D341Med (cell line): ENCODE measurements at places on chromosomes 7 and 10.

- DNase-seq: no peak
Measured at GRCh38 chr7:33673029-33673700, 232.2 kb upstream of the BMPER start.

- DNase-seq: no peak
Measured at GRCh38 chr10:18886102-18886501, 162.5 kb upstream of the MALRD1 start.

- DNase-seq: no peak
Measured at GRCh38 chr7:106167439-106168136, 55.5 kb upstream of the SYPL1 start.

DNA sequence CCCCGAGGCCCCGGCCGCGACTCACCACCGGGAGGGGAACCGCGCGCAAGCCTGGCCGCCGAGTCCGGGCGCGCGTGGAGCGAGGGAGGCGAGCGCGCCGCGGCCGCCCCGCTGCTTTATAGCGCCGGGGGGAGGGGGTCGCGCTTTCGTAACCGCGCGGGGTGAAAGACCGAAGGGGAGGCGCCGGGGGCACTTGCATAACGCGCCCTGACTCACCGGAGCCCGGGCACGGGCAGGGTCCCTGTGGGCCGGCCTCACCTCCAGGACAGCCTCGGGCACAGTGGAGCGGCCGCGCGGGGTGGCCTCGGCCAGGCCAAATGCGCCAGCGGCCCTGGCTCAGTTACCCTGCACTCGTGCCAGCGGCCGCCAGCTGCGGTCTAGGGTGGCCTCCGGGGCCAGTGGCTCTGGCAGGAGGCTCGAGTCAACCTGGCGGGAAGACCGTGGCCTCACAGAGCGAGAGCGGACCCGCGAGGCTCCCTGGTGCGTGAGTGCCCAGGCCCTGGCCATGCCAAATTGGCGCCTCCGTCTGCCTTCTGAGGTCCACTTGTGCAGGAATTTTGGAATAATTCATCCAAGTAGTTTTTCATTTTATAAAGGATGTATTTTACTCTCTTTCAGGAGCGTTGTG, at the start of gene RBP4:
Gene RBP4, minus strand, starts transcription at position 90 of the 628 bp plus-strand sequence. CDS start 207 bp downstream, outside the sequence.
- DNase-seq: peak; percentile 30

DNA sequence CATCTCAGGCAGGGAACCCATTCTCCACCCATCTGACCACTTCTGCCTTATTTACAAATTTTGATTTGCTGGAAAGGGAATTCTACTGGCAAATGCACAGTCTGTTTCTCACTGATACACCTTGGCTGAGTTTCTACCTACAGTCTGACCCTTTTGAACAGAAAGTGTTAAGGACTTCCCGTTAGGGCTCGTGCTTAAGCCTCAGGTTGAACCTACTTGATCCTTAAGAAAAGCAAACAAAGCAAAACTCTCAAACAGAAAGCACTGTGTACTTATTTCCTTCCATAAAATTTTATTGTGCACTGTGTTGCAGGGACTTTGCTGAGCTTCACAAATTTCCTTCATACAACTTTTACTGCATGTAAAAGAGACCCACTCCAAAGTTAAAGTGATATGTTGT, 367.8 kb downstream of the NRG3 start:
- no peak for DNase-seq

DNA sequence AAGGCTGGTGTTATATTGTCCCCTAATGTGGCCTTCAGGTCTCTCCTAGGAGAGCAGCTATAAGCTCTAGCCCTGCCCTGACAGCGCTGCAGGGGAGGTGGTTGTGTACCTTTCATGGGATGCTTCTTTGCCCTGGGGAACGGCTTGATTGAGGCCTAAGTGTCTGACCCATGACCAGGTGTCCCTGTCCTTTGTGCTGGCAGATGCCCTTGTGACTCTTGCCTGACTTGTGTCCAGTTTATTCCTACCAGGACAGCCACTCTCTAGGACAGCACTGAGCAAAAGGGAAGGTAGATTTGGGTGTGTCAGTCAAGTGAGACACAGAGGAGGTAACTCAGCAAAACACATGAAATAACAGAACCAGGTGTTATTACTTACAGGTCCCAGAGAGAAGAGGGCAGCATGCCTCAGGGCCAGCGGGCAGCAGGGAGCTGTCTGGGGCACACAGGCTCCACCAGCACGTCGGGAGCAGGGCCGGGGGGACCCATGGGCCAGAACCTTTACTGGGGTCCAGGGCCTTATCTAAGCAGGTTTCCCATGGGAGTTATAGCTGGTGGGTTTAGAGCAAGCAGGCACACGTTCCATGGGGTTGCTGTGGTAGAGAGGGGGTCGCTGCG, 10.7 kb upstream of the CHST15 start:
- no peak for DNase-seq

DNA sequence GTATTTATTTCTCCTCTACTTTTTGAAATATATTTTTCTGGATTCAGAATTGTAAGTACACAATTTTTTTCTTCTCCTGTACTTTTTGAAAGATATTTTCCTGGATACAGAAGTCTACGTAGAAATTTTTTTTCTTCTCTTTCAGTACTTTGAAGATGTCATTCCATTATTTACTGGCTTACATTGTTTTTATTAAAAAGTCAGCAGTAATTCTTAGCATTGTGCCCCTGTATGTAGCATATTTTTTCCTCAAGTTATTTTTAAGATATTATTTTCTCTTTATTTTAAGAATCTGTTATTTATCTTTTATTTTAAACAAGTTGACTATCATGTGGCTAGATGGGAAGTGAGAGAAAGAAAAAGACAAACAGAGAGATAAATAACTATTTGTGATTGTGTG, 119.0 kb upstream of the NPSR1 start:
- DNase-seq: no peak

DNA sequence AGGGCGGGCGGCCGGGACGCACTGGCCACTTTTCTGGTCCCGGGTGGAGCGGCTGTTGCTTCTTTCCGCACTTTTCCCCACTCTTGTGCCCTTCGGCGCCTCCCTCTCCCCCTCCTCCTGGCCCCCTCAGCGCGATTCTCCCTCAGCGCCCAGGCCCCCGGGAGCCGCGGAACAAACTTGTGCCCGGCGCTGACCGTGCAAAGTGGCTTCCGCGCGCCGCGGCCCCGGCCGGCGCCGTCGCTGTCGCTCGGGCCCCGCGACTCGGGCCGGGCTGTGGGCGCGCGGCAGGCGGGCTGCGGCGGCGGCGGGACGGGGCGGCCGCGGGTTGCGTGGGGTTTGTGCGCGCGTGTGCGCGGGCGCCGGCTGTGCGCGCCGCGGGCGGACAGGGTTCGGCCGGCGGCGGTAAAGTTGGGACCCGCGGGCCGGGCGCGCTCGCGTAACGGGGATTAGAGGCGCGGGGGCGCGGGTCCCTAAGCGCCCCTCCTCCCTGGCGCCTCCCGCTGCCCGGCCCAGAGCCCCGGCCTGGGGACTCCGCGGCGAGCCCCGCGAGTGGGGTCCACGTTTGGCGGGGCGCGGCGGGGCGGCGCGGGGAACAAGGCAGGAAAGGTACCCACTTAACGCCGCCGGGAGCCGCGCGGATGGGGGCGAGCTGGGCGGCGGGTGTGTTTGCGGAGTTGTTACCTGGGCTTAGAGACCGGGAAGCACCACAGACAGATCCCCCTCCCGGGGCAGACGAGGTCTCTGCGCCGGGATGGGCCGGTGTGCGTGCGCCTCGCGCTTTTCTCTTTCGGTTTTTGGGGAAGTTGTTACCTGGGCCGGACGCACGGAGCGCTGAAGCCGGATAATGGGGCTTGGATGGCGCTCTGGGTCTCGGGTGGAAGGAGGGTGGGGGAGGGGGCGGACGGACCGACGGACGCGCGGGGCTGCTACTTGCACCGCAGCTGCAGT, 860 bp downstream of the ZEB1 start:
- DNase-seq: peak; percentile 77

DNA sequence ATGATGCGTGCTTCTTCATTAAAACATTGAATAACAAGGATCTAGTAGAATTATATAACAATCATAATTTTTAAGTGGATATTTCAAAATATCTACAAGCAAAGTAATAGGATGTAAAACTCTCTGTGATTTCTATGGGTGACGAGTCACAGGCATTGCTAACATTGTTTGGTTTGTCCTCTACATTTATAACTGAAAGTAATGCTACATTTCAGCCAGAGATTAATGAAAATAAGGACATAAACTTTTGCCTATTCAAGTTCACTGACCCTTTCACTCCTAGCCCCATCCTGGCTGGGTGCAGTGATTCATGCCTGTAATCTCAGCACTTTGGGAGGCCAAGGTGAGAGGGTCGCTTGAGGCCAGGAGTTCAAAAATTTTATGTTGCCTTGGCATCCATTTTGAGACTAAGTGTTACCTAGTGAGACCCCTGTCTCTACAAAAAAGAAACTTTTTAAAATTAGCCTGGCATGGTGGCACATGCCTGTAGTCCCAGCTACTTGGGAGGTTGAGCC, 38.4 kb upstream of the HSPA12A start:
- DNase-seq: no peak

DNA sequence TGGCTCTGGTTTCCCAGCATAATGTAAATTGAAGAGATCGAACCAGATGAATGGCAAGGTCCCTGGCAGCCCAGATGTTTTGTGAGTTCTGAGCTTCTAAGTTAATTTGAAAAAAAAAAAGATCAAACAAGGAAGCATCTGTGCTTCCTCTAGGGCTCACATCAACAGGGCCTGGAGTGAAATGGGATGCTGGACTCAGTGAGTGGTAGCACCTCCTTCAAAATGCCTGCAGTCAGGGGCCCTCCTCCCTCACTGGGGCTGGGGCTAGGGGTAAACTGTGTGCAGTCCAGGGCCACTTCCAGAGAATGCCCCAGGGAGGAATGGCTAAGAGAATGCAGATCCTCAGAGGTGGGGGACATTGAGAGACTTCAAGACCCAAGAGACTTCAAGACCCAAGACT, 6.0 kb upstream of the CUEDC2 start:
- no peak for DNase-seq

DNA sequence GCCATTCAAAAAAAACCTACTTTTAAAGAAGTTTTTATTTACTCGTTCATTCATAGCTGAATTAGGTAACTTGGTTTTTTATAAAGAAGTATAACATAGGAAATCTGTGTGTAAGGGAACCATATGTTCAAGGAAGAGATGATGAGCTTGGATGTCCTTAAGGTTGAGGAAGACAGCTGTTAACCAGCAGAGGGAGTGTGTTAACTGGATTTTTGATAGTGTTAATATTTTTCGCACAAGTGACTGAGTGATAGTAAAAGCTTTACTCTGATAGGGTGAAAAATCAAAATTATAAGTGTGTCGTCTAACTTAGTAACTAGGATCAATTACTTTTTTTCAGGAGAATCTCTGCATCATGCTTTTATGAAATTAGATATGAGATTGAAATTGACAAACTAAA, 134.7 kb downstream of the ARL5B start:
- peak; percentile 26 for DNase-seq

- DNase-seq: peak; percentile 61
Measured at GRCh38 chr10:69413221-69413865, 3.4 kb downstream of the TACR2 start.

DNA sequence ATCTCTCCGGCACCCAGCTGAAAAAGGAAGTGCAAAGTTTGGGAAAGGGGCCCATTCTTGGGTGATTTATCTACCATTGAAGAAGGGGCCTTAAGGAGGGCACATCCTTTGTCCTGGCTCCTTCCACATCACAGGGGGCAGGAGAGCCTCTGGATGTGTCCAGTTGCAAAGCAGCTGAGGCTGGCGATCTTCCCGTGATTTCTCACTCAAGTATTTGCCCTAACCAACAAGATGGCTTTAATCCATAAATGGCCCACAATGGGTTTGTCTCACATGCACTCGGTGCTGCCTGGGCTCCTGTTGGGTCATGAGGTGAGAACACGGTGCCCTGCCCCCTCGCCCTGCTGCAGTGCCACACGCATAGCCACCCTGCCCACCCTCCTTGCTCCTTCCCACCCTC, 14.2 kb upstream of the FRMPD2 start:
- no peak for DNase-seq

DNA sequence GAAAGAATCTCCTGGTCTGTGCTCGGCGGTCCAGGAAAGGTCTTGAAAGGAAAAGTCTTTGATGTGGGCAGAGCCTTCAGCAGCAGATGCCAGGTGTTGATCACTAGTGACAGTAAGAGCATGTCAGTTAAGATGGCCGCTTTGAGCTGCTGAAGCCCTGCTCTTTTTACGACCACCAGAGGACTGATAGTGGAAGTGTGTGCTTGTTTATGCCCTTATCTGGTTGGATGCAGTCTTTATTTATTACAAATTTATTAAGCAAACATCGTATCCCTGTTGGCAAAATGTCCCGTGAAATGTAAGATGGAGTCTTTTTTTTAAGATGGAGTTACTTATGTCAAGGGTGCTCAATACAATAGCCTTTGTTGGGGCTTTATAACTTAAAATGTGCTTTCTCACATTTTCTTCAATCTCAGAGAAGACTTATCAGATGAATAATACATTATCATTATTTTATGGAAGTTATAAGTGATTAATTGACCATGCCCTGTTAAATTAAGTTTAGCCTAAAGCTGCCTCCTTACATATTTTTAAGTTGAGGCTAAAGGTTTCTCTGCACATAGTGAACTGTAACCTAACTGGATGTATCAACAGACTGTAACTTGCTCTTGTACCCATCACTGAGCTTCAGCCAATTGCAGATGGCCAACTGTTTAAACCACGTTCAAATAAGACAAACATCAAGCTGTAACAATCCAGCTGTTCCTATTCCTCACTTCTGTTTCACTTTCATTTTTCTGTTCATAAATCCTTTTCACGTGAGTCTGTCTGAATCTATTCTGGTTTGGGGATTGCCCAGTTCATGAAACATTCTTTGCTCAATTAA, 97.4 kb upstream of the PIK3CG start:
- no peak for DNase-seq

DNA sequence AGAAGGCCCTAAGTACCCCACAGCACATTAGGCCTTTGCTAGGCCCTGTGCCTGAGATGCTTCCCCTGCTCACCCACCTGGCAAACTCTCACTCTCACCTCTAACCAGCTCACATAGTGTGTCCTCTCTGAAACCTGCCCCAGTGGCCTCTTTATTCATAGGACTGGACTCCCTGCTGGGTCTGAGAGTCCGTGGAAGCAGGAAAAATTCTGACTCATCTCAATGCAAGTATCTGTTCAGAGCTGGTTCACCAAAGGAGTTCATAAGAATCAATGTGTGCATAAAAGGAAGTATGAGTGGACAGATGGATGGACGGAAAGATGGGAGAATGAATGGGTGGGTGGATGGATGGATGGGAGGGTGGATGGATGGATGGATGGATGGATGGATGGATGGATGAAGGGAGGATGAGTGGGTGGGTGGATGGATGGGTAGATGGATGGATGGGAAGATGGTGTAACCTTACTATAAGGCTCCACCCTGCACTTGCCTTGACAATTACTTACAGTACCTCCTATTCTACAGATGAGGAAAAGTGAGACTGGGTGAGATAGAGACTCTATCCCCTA, 111.2 kb upstream of the ZMIZ1 start:
- DNase-seq: no peak
